SHP77 (cell line): ENCODE measurements at places on chromosomes 4 and X.
A peak's percentile ranks its signal among the peaks of the same experiment; 100 is the strongest.

DNA sequence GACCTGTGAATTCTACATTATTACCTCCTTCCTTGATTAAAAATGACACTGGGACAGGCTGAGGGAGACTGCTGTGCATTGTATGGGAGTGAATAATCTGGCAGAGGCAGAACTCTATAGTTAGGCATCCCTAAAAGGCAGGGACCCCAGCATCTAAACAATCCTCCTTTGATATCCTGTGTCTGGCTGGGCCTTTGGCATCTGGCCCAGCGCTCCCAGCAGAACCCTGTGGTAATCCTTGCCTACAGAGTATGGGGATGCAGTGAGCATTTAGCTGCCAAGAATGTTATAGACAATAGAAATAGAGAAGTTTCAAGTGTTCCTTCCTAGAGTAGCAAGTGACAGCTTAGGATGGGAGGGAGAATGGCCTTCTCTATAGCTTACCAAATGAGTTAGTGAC lies 38.5 kb downstream of the ZCCHC12 start:
- no peak for DNase-seq

DNA sequence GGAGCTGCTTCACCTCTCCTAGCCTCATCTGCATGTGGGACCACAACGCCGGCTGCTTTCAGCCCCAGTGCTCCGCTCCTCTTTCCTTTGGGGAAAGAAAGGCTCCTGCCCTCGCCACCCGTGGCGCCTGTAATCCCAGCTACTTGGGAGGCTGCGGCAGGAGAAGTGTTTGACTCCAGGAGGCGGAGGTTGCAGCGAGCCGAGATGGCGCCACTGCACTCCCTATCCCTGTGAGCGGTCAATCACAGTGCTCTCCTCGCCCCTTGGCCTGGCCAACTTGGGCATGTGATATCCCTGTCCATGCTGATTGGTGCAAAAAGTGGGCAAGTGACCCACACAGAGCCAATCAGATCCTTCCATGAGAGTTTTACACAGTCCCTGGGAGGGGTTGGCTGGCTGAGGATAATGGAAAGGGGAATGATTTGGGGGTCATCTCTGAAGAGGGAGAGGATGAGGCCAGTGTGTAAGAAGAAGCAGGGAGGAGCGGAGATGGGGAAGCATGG lies 56.2 kb downstream of the WFS1 start:
- DNase-seq, result no peak

- no peak for DNase-seq
Observed at GRCh38 chrX:145923376-145923775, 105.7 kb downstream of the SLITRK2 start.

- DNase-seq, result peak; percentile 94
Observed at GRCh38 chr4:188975271-188975670, 836.0 kb downstream of the TRIML1 start.

- no peak for DNase-seq
Observed at GRCh38 chr4:173878701-173879100, 348.7 kb upstream of the HAND2 start.

DNA sequence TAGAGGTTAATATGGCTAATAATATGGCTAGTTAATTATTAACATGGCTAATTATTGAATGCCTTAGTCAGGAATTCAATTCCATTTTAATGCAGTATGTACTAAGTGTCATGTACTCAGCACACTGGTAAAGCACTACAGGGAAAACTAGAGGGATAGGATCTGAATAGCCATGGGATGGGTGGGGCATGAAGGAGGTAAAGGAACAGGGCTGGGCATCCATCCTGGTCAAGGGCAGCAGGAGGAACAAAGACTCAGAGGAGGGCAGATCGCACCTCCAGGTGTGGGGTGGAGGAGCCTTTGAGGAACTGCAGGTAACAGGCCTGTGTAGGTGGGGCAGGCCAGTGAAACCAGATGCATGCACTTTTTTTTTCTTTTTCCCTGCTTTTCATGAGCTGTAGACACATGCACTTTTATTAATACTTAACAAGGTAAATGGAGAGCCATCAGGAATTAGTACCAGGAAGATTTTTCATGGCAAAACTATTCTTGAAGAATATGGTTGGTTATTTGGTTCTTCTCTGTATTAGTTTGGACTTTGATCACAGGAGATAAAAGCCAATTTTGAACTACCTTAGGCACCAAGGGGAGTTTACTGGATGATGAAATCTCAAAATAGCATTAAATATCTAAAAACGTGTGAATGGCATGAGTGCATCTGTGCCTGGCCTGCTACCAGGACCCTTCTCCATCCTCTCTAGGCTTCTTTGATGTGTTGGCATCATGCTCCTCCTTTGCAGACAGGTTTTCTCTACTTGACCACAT lies 88.3 kb downstream of the CC2D2A start:
- no peak for DNase-seq

DNA sequence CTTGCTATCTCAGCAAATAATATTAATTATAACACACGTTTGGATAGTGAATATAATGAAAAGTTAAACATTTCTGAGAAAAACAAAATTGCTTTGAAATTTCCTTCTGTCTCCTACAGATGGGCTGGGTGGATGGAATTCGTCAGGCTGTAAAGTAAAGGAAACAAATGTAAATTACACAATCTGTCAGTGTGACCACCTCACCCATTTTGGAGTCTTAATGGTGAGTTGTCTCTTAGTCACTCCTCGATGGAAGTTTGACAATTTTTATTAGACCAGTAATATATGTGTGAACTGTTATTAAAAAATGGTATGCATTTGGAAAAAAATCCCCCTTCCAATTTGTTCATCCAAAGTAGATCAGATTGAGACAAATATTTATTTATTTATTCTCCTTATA lies 92.5 kb upstream of the BRS3 start:
- DNase-seq, result no peak

DNA sequence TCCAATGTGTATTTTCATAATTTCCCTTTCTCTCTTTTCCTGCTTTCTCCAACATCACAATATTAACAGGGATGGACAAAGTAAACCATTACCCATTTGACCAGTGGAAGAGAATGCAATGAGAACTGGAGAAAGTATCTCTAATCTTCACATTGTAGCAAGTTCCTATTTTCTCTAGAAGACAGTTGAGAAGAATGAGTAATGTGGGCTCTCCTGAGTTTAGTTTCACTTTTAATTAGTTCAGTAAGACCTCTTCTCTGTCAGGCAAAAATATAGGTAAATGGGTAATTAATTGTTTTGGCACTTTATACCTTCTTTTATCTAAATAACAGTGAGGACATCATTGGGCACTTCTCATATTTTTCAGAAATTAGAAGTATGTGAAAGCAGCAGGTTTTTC lies 602.0 kb downstream of the GLUD2 start:
- DNase-seq, result no peak

DNA sequence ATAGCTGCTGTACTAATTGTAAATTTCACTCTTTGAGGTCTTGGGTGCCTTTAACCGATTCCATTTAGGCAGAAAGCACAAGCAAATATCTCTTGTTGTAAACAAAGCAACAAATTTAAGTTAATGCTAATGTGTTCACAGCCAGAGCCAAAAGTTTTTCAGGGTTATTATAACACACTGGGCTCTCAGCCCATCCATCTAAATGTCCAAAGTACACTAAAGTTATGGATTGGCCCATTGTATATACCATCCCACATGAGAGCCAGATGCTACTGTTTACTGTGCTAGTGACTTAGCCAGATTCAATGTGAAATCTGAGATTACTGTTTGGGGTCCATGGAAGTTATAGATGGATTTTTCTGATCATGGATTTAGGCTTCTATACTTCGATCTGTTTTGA lies 186.7 kb downstream of the LARP7 start:
- DNase-seq, result no peak

DNA sequence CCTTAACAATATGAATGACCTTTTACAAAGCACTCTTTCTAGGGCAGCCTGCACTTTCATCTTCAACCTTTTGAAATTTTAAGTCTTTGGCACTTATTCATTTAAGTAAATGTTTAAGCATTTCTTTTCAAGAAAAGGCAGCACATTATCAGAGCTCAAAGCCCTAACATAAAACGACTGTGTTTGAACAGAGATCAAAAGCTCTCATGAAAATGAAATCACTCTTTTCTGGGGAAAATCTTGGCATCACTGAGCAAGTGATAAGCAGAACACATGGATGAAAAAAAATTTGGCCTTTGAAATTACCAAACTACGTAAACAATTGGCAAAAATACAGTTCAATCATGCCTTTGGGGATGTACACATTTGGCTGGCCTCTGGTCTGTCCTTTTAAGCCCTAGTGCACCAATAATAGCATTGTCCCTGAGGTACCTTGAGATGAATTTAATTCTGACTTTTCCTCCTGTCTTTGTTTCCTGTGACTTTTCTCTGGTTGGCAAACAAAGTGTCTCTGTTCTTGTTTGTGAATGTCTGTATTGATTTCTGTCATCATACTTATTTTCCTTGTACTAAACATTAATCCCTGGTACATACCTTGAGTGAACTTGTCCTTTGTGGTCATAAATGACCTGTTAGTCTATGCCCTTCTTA lies 12.9 kb upstream of the ODAM start:
- DNase-seq, result no peak

DNA sequence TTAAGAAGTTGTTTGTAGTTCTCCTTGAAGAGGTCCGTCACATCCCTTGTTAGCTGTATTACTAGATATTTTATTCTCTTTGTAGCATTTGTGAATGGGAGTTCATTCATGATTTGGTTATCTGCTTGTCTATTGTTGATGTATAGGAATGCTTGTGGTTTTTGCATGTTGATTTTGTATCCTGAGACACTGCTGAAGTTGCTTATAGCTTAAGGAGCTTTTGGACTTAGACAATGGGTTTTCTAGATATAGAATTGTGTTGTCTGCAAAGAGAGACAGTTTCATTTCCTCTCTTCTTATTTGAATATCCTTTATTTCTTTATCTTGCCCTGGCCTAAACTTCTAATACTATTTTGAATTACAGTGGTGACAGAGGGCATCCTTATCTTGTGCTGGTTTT lies 52.1 kb upstream of the GRID2 start:
- DNase-seq, result no peak

DNA sequence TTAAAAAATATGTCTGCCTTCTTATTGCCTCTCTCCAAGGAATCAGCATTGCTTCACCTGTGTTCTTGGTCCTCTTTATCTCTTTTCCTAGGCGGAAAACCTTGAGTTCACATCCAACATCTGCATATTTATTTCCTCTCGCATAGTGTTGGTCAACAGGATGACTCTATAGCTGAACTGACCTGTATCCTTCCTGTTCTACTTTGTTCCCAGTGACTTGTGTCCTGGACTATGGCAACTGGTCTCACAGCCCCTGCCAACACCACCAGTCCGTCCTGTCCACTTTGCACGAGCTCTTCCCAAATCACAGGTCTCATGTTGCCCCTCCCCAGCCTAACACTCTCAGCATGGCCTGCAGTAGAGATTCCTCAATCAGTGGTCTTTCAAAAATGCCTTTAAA lies 2.0 kb downstream of the DIPK2B start:
- no peak for DNase-seq

DNA sequence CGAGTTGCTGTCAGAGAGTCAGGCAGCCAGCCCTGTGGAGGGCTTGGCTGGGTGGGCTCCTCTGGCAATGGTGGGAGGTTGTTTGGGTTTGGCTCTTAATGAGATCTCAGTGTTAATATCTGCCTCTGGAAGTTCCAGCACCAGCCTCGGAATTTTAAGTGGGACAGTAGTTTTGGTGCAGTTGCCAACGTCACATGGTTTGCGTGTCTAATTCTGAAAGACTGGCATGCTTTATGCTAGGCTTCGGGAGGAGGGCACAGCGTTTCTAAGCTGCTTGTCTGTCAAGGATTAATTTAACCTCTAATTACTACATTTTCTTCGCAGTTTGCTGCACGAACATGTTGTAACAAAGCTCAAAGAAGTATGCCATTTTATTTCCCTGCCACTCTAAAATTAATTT lies 9.2 kb downstream of the MAMLD1 start:
- no peak for DNase-seq

DNA sequence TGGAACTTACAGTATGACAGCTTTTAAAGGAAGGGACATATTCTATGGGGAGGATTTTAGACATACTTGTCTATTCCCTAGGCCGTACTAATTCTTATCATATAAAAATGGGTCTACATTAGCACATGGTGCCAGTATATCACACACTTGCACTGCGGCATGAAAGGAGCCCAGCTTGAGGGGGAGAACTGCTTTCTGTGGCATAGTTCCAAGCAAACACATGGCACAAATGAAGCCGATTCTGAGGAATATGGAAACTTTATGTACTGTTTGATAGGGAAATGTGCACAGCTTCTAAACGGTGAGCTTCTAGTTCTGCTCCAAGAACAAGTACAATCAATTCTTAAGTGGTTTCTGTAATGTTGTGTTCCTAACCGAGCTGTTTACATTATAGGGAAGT lies 675.6 kb upstream of the FTHL17 start:
- DNase-seq, result no peak

- DNase-seq, result no peak
Observed at GRCh38 chr4:73258436-73258685, 237 bp downstream of the ANKRD17 start.

DNA sequence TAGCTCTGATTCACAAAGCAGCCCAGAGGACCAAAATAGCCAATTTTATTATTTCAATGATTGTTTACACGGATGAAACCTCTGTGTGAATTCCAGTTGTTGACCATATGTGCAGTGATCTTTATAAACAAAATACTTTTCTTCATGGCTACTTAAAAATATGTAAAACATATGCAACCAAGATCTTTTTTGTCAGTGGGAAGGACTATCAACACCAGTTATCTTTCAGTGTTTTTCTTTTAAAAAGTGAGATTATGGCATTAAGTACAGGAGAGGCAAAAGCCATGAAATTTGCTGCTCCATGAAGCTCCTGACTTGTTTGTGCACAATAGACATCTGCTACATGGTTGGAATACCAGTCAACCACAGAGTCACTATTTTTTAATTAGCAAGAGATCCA lies 184.4 kb downstream of the DKK2 start:
- no peak for DNase-seq

- no peak for DNase-seq
Observed at GRCh38 chr4:152431291-152431690, 104.6 kb downstream of the FBXW7 start.

GRCh38 chrX:65821721-65822496 lies 154.5 kb downstream of the MSN start:
- no peak for DNase-seq

DNA sequence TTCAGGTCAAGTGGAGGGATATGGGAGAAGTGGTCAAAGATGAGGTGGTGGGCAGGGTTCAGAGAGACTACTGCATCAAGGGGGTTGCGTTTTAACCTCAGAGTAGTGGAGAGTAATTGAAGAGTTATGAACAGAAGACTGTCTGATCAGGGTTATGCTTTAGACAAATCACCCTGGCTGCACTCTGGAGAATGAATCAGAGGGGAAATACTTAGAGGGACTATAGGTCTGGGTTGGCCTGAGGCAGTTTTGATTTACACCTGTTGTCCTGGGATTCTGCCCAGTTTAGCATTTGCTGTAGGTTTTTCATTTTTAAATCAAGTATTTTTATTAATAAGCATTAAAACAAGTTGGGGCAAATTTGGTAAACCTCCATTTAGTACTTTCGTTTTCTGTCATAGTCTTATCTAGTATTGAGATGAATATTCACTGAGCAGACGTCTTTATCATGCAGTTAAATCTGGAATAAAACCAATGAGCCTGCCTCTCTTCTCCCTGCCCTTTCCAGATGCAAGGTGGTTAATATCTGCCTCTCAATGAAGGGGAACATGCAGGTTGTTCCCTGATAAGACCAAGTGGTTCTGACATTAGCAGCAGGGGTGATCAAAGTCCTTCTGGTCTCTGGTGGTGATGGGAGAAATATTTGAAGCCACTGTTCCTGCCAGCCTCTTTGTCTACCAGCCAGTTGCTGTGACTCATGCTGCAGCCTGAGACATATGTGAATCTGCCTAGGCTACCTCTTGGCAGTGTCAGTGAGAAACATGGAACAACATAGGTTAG lies 116.0 kb upstream of the RPS6KA3 start:
- peak; percentile 23 for DNase-seq

- DNase-seq, result no peak
Observed at GRCh38 chr4:35300996-35301774, 943.1 kb downstream of the ARAP2 start.
